ENCODE measurements at places on chromosomes 6 and 20. TPM values are rescaled to one million over a fixed set of nuclear protein-coding genes. Genes with fewer than 3 reads are reported as not detected.
A peak's percentile ranks its signal among the peaks of the same experiment; 100 is the strongest.

DNA sequence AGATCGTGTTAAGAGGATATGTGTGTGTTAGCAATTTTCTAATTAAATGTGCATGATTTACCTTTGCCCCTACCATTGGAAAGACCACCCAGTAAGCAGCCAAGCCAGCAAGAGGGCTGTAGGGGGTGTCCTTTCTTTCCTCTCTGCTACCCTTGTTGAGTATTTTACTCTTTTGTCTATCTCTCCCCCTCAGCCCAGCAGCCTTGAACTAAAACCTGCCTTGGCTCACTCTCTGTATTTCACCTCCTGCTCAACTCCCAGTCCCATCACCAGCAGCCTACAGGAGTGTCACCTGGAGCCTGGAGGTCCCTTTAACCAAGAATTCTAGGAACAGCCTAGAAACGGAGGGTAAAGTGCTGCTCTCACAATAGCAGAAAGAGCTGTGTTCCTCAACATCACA lies 81.0 kb downstream of the HIVEP2 start:
- H3K27ac ChIP-seq: no peak overlapping the region
- no peaks in the 10 kb centered on the region for H3K36me3 ChIP-seq
- peaks cover 6% of the 10 kb centered on the region for H3K4me1 ChIP-seq
- H3K27me3 ChIP-seq: no peaks in the 10 kb centered on the region

The HLA-DMB gene
- 2.7 TPM for total RNA-seq

- no peaks in the 10 kb centered on the region for H3K4me1 ChIP-seq
- H3K27me3 ChIP-seq: no peaks in the 10 kb centered on the region
- DNase-seq: no peak
- no peak overlapping the region for H3K4me3 ChIP-seq
Measured at GRCh38 chr20:57716901-57717300, 7.1 kb upstream of the PMEPA1 start.

- H3K36me3 ChIP-seq: no peaks in the 10 kb centered on the region
- no peak overlapping the region for H3K4me3 ChIP-seq
- H3K4me1 ChIP-seq: peaks cover 5% of the 10 kb centered on the region
Measured at GRCh38 chr20:12679447-12679846, 329.3 kb upstream of the SPTLC3 start.

The SIRPG gene
- total RNA-seq: not detected

- DNase-seq: no peak
Measured at GRCh38 chr20:38383147-38383546, 36.9 kb downstream of the LBP start.

- H3K36me3 ChIP-seq: no peaks in the 10 kb centered on the region
- no peaks in the 10 kb centered on the region for H3K27me3 ChIP-seq
- no peak for DNase-seq
- H3K27ac ChIP-seq: no peak overlapping the region
Measured at GRCh38 chr20:32348207-32348606, 9.9 kb upstream of the ASXL1 start.

GRCh38 chr6:169222126-169222525 lies 31.5 kb downstream of the THBS2 start:
- H3K36me3 ChIP-seq: peaks cover 49% of the 10 kb centered on the region
- H3K4me3 ChIP-seq: no peak overlapping the region
- H3K4me1 ChIP-seq: no peaks in the 10 kb centered on the region

DNA sequence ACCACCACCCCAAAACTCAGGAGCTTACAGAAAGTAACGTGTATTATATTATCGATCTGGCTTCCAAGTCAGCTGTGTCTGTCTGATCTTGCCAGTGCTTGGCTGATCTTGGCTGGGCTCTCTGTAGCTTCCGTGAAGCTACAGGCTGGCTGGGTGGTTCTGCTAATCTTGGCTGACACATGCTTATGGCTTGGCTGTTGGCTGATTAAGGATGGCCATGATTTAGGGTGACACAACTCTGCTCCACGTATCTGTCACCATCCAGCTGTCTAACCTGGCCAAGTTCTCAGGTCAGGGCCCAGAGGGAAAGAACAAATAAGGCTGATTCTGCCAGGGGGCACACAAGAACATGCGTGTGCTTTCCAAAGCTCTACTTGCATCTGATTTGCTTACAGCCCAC lies 64.7 kb upstream of the PRL start:
- H3K4me1 ChIP-seq: peaks cover 9% of the 10 kb centered on the region
- no peaks in the 10 kb centered on the region for H3K36me3 ChIP-seq
- no peak for DNase-seq

GRCh38 chr6:73076211-73076954 lies 148.9 kb downstream of the KHDC1L start:
- DNase-seq: no peak
- no peaks in the 10 kb centered on the region for H3K36me3 ChIP-seq
- H3K27ac ChIP-seq: no peak overlapping the region
- no peaks in the 10 kb centered on the region for H3K27me3 ChIP-seq
- H3K4me1 ChIP-seq: no peaks in the 10 kb centered on the region
- H3K4me3 ChIP-seq: no peak overlapping the region

The TTK gene
- total RNA-seq: 62.2 TPM

The APOM gene
- total RNA-seq: 3.4 TPM

The MTFR2 gene
- total RNA-seq: 8.5 TPM

GRCh38 chr20:58470336-58471192 lies 44.6 kb downstream of the APCDD1L start:
- H3K27me3 ChIP-seq: no peaks in the 10 kb centered on the region
- no peaks in the 10 kb centered on the region for H3K4me1 ChIP-seq

DNA sequence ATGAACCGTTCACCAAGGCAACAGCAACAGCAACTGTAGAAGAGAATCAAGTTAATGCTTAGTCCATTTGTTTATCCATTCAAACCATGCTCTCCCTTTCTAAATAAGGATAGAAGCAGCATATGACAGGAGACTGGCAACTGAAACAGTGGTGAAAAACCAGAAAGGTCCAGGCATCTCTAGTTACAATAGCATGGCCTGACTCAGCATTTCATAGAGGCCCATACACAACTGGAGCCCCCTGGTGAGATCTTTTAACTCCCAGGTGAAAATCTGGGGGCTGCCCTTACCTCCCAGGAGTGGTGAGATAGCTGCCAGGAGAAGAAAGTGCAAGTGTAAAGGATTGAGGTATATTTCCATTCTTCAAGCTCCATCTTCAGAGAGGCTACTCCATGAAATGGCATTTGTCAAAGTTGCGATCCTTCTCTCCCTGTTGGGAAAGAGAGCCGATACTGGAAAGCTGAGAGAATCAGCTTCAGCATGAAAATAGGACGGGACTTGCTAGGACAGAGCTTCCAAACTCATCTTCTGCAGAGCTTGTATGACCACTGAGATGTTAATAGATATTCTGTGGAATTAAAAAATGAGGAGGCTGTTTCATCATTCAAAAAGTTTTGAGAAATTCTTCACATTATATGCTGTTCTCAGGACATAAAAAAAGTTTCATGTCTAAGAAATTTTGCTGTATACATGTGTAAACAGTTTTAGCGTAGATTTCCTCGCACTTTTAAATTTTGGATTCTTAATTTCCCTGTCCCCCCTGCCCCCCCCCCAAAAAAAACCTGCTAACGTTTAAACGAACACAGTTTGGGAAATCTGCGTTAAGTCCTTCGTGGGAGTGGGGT lies 10.9 kb upstream of the SLC2A12 start:
- no peak for DNase-seq
- peaks cover 11% of the 10 kb centered on the region for H3K4me1 ChIP-seq
- H3K36me3 ChIP-seq: no peaks in the 10 kb centered on the region
- no peak overlapping the region for H3K4me3 ChIP-seq

The GRM1 gene
- total RNA-seq: 1.3 TPM

DNA sequence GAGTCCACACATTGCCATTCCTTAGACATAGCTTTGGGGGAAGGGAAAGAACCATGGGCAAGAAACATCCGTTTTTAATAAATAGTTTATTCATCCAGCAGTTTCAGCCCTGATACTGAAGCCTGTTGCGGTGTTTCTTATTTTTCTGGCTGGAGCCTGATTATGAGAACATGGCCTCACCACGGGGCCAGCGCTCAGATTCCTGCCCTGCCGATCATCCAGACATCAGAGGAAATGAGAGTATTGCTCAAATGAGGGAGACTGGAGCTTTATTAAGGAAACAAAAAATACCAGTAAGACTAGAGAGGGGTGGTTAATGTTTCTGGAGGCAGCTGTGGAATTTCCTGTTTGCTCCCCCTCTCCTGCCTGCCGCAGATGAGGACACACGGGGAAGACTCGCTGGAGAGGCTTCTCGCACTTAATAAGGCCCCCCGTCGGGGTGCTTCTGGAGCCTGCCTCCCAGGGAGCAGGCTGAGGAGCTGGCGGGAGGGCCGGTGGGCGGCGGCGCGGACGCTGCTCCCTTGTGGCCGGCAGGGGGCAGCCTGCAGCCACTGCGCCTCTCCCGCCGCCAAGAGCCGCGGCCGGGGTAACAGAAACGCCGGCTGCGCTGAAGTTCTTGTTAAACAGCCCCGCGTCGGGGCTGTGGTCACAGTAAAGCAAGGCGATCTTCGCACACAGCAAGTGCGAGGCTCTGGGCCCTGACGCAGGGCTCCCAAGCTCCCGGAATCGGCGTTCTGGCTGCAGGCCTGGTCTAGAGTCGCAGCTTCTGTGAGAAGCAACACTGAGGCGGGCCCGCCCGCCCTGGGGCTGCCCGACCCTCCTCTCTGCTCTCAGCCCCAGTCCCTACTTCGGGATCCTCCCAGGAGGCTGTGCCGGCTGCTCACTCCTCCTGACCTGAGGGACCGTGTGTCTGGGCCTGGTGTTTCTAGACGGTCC lies 17.5 kb downstream of the LEMD2 start:
- H3K36me3 ChIP-seq: peaks cover 39% of the 10 kb centered on the region
- no peak overlapping the region for H3K27ac ChIP-seq
- peak; percentile 87 for DNase-seq
- peaks cover 32% of the 10 kb centered on the region for H3K4me1 ChIP-seq

DNA sequence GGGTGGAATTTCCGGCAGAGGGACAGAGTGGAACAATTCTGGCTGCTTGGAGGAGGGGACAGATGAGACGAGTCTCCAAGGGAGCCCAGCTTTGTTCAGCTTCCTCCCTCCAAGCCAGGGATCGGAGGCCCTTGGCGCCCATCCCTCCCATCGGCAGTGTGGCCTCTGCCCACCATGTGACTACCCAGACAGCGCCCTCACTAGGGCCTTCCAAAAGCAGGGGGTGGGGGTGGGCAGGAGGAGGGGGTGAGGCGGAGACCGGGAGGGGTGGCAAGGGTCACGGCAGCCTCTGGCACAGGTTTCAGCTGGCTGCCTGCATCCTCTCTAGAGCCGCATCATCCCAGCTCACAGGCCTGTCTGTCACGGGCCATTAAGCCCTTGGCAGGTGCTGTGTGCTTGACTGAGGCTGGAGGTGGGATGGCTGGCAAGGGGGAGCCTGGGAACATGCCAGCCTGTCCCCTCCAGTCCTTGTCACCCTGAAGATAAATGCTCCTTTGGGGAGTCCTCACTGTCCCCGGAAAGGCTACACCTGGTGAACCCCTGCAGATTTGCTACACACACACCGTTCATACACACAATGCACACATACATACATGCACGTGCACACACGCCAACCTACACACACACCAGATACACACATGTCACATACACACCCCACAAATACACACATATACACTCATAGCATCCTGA lies 6.2 kb upstream of the FGD2 start:
- H3K36me3 ChIP-seq: no peaks in the 10 kb centered on the region
- peaks cover 4% of the 10 kb centered on the region for H3K4me1 ChIP-seq
- H3K4me3 ChIP-seq: no peak overlapping the region
- no peak for DNase-seq
- H3K27ac ChIP-seq: no peak overlapping the region

DNA sequence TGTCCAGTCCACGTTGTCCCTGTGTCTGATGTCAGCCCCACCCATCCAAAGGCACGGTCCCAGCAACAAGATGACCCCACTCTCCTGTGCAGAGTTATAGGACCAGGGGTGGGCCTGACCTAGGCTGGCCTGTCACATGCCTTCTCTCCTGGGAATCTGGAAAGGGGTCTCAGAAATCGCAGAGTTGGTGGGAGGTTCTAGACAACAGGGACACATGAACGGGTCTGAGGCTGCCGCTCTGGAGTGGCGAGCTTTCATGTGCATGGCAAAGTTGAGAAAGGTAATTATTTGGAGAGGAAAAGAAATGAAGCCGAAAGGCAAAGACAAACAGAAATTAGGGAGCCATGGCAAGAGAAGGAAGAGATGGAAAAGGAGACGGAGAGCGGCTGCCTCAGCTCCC lies 29.5 kb downstream of the BFSP1 start:
- no peaks in the 10 kb centered on the region for H3K36me3 ChIP-seq
- H3K27me3 ChIP-seq: peaks cover 9% of the 10 kb centered on the region
- no peak overlapping the region for H3K27ac ChIP-seq
- no peak overlapping the region for H3K4me3 ChIP-seq
- no peak for DNase-seq

The FGD2 gene
- total RNA-seq: 0.32 TPM

DNA sequence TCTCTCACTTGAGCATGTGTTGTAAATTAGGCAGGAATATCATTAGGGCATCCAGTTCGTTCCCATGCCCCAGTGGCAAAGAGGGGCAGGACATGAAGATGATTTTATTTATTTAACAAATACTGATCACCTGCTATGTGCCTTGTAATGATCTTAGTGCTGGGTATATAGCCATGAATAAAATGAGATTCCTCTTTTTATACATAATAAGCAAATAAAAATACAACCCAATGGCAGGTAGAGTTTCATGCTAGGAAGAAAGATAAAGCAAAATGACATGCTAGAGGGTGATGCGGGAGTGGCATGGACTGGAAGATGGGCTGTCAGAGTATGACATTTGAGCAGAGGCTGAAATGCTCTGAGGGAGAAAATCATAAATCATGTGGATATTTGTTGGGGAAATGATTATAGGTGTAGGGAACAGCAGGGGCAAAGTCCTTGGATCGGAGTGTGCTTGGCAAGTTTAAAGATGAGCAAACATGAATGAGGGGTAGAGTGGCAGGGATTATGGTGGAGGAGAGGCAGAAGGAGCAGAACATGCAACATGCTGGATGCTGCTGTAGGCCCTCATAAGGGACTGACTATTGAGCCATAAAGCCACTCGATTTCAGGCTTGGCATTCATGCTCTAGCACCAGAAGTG lies 342.1 kb downstream of the PLCB1 start:
- no peaks in the 10 kb centered on the region for H3K27me3 ChIP-seq
- H3K27ac ChIP-seq: no peak overlapping the region
- H3K4me1 ChIP-seq: peaks cover 2% of the 10 kb centered on the region
- no peak overlapping the region for H3K4me3 ChIP-seq

DNA sequence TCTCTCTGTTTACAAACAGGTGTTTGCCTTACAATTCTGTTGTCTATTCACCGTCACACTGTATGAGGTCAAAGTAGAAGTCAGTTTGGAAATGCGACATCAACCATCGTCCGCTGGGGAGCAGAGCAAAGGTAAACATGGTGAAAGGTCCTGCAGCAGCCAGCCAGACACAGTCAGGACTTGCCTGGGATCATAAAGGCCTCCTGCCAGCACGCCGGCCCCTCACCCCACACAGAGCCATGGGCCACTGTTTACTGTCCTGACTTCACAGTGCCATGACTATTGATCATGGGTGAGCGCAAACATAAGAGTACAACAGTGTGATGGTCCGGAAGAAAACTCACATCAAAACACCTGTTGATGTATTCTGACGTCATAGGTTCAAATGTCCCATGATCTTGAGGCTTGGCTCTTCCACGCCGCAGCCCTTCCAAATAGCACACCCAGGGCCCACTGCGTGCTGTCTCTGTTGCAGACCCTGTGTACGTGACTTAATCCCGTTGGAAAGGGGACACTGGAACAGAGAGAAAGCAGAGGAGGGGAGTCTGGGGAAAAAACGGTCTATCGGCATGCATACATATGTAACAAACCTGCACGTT lies 16.9 kb upstream of the PPP1R3G start:
- no peaks in the 10 kb centered on the region for H3K36me3 ChIP-seq

The NELFE gene
- total RNA-seq: 71.1 TPM

- H3K27ac ChIP-seq: no peak overlapping the region
- H3K36me3 ChIP-seq: no peaks in the 10 kb centered on the region
- peaks cover 4% of the 10 kb centered on the region for H3K4me1 ChIP-seq
Measured at GRCh38 chr6:3813150-3813780, 35.9 kb upstream of the FAM50B start.

GRCh38 chr20:56765172-56766073 lies 136.3 kb downstream of the TFAP2C start:
- H3K27ac ChIP-seq: no peak overlapping the region
- no peaks in the 10 kb centered on the region for H3K27me3 ChIP-seq
- DNase-seq: no peak

The PARD6B gene
- total RNA-seq: 34.1 TPM

The SOX18 gene
- 0.23 TPM for total RNA-seq

All from H1 (cell line).